ENCODE measurements at places on chromosomes 4 and X.

GRCh38 chrX:44747317-44747716 is 96.5 kb upstream of the DUSP21 start:
- DNase-seq, result no peak

GRCh38 chr4:56255820-56256219 is 131.5 kb downstream of the AASDH start:
- no peak for DNase-seq

GRCh38 chr4:3318561-3319021 is 25.8 kb downstream of the RGS12 start:
- no peak for DNase-seq

GRCh38 chr4:80077639-80078038 is 4.6 kb upstream of the ANTXR2 start:
- DNase-seq, result no peak

DNA sequence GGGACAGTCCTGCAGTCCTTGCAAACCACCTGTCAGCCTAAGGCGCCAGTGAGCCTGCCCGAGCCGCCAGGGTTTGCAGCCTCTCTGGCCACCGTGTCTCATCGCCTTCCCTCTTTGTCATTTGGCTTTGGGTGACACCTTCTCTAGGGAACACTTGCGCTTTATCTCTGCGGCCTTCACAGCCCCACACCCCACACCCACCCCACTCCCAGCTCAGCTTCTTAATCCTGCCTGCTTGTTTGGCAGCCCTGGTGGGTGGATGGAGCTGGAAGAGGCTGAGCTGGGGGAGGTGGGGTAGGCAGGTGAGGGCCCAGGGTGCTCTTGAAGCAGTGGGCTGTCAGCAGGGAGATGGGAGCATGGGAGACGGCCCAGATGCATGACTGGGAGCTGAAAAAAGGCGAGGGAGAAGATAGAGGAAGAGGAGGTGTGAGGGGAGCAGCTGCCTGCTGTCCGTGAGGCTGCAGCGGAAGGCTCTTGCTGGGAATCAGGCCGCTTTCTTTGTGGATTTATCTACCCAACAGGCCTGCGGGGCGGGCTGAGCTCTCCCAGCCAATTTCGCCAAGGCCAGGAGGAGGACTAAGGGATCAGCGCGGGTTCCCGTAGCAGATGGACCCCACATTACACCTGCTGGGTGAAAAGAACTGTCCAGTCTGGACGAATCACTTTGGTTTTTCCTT is 97.5 kb upstream of the STOX2 start:
- DNase-seq, result no peak

- no peak for DNase-seq
Measured at GRCh38 chrX:3178329-3178728, 137.1 kb downstream of the ARSF start.

DNA sequence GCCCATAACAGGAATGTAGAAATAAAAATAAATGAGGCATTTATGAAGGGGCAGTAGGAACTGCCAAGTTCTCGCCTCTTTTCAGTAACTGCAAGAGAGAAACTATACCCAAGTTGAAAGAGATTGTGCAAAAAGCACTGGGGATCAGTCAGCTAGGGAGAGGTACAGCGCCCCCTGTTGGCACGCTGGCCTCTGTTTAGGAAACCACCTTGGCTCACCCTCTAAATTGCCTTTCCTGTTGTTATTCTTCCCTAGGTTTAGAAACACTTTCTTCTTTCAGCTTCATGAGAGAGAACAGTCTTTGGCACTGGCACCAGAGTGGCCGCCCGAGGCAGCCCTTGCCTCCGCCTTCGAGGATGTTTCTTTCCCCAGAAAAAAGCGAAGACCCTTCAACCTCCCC is 348.5 kb downstream of the MID1IP1 start:
- peak; percentile 27 for DNase-seq

DNA sequence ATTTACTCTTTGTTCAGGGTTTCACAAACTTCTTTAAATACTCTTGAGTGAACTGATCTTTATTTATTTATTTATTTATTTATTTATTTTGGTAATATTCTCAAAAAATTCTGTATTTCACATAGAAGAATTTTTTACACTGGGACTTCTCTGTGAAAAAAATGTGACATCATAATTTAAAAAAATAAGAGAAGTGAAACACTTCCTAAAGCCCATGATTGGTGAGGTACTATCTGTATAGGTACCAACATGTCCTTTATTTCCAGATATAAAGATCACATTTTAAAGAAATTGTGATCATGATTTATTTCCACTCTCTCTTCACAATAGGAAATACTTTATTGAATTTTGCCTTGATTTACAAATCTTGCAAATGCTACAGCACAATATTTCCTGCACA is 497.1 kb downstream of the FAT4 start:
- DNase-seq, result no peak

GRCh38 chr4:102535398-102536082 is 34.4 kb downstream of the NFKB1 start:
- DNase-seq, result no peak

- DNase-seq, result no peak
Measured at GRCh38 chr4:113979905-113980615, 613 bp upstream of the ARSJ start.

DNA sequence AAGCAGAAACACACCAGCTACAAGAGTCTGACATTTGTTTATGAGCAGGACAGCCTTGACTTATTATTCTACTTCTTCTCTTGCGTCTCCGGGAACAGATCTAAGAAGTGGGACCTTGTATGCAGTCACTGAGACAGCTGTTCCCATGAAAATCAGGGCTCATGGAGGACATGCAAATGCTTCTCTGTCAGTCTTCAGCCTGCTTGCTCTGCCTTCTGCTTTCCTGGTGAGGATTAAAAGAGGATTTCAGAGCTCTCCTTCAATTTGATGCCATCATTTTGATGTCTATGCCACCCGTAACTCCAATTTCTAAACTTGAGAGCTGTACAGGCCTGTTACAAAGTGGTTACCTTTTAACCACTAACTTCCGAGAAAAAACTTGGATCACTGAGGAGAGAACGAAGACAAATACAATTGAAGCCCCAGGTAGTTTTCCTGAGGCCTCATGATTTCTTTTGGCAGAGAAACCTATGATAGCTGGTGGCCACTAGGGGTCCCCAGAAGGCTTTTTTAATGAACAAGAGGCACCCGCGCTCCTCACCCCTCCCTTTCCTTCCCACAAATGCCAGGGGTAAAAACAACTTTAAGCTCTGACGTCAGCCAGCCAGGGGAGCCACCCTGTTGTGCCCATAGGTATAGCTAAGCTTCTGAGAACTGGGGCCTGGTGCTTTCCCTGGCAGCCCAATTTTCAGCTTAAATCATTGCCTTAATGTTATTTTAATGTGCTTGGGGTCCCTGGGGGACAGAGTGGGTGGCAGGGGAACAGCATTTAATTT is 97.0 kb downstream of the DDIT4L start:
- DNase-seq, result peak; percentile 61

Measured in stimulated activated CD8-positive, alpha-beta memory T cell treated with anti-CD3 and anti-CD28 coated beads, Interleukin-7, amount 100 ng/mL, for 1 hour (primary cell).